Bone marrow (tissue), 2 donors: ENCODE measurements at places on chromosomes 4 and X.

DNA sequence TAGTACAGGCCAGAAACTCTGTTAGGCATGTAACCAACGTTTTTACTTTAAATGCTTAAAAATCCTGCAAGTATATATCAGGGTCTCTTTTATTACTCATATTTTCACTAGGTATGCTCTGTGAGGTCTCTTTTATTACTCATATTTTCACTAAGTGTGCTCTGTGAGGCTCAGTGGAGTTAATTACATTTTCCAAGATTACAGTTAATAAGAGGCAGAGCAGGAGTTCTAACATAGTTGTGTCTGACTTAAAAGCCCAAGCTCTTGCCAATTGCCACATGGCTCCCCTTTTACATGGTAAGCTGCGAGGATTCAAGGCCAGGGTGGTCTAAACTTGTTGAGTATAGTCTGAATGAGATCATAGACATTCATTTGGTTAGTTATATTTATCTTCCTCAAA, 81.0 kb upstream of the ARMCX2 start:
- DNase-seq: no peak

DNA sequence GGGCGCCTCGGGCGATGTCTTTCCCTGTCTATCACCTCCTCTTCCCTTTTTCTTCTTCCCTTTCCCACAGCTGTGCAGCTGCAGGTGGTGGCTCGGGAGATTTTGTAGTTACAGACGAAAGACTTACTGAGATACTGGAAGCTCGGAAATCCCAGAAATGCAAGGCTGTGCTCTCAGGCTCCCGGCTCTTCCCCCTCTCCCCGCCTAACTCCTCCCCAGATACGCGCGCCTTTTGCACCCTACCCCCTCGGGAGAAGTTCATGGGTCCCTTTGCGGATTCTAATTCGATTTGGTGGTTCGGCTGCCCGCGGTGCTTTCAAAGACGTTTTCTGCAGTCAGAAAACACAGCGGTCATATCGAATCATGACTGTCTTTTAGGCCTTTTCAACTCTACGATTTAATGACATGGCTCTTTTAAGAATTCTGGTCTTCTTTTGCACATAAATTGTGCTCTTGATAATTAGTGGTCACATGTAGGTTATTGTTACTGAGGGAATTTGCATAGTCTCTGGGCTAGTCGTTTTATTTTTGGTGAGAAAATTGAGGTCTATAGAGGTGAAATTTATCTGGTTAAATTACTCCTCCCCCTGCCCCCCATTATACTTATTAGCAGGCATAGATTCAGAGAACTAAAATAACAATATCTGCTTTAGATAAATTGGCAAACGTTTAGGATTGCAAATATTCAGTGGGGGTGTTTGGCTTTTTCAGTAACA, 1.6 kb downstream of the SEPTIN11 start:
- DNase-seq: no peak

GRCh38 chr4:159191989-159192388, 89.1 kb downstream of the RAPGEF2 start:
- no peak for DNase-seq

DNA sequence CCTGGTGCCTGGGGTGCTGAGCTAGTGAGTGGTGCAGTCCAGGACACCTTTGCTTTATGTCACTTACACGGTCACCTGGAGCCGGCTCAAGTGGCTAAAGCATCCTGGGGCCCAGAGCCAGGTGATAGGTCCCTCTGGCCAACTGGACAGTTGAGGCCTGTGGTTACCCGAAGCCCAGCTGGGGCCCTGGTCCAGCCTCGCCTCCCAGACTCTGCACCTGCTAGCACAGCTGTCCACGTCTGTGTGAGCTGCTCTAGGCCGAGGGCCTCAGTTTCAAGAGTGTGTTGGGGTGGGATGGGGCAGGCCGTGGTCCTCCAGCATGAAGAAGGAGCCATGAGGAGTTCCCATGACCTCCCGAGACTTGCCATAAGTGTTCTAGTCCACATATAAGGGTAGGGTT, 7.7 kb upstream of the ADD1 start:
- DNase-seq: no peak

DNA sequence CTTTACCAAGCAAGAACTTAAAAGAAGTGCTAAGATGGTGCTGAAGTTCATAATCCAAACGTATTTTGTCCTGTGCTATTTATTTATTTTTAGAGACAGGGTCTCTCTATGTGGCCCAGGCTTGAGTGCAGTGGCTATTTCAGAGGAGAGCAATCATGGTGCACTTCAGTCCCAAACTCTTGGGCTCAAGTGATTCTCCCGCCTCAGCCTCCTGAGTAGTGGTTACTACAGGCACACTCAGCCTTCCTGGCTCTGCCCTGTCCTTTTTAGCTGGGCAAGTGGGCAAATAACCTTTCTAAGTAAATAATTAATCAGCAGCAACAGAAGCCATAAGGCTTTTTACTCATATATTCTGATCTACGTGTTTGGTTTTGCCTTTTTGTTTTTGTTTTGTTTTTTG, 2.6 kb downstream of the NSD2 start:
- no peak for DNase-seq

DNA sequence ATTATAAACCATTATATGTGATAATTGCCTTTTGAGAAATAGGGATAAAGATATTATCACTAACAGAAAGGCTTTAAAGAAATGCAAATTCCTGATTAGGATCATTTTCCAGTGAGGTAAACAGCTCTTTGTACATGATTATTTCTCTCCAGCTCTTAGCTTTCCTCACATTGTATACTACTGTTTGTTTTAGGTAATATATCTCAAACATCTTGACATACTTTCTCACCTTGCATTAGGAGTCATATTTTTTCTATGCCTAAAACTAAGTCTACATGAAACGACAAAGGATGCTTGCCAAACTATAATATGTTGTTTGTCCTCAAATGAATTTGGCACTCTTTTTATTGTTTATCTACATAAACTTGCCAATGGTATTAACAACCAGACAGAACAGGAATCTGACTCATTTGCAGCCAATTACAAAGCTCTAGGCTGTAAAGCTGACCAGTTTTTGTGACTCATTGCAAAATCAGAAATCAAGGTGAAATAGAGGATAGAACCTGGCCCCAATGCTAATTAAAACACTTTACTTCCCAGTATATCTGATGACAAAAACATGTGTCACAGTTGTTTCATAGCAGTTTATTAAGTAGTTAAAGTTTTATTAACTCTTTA, 107.0 kb downstream of the IQCM start:
- DNase-seq: no peak
